ENCODE measurements at places on chromosomes 3 and 15.

DNA sequence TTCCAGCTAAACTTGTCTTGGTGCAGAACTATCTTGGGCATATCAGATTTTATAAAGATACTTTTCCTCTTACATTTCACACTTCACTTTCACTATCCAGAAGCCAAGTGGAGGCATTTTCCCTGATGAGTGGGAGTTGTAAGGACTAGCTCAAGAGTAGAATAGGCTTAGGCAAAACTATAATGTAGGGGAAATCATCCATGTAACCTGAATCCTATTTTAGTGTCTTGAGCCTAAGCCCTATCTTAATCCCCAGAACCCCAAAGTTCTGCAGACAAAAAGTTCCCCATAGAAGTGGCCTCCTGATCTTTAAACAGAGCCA lies 42.2 kb upstream of the CD47 start:
- DNase-seq: no peak

- no peak for DNase-seq
These were observed 13.5 kb downstream of the PTPRG start for GRCh38 chr3:61574854-61575253.

DNA sequence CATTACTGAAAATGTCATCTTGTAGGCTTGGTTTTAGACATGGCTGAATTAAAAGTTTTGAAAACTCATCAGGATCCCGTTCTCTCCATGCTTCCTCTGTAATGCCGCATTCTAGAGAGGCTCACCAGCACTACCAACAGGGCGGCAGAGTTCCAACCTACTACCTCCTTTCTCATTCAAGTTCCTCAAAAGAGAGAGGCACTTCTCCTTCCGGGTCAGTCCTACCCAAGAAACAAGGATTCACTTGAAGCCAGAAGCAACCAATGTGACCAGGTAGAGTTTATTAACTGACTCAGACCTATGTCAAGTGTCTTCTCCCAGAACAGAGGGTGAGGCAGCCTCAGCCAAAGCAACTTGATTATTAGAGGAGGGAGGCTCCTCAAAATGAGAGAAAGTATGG lies 59.8 kb upstream of the GYG1 start:
- DNase-seq: no peak

DNA sequence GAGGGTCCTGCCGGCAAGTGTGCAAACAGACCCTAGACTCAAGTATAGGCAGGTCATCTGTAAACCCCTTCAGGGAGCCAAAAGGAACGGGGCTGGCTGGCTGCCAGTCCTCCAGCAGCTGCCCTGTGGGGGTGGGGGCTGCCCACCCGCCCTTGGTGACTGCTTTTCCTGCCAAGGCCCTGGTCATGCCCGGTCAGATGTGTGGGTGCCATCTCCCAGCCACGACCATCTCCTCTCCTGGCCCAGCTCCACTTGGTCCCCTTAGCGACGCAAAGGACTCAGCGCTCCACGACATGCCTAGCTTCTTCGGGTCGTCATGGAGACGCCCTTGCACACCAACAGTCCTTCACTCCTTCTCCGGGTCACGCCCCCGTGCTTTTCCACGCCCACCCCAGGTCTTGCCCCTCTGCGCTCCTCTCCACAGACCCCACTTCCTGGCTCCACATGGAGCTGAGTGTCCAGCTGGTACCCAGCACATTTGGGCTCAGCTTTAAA lies 2.4 kb downstream of the MUC4 start:
- DNase-seq: no peak

All from stimulated activated CD4-positive, alpha-beta T cell treated with anti-CD3 and anti-CD28 coated beads, Interleukin-15, amount 100 ng/mL, for 24 hours (primary cell).